ENCODE measurements at places on chromosomes 16 and 17.

GRCh38 chr16:24523569-24523968 is 15.8 kb upstream of the RBBP6 start:
- no peak for DNase-seq

DNA sequence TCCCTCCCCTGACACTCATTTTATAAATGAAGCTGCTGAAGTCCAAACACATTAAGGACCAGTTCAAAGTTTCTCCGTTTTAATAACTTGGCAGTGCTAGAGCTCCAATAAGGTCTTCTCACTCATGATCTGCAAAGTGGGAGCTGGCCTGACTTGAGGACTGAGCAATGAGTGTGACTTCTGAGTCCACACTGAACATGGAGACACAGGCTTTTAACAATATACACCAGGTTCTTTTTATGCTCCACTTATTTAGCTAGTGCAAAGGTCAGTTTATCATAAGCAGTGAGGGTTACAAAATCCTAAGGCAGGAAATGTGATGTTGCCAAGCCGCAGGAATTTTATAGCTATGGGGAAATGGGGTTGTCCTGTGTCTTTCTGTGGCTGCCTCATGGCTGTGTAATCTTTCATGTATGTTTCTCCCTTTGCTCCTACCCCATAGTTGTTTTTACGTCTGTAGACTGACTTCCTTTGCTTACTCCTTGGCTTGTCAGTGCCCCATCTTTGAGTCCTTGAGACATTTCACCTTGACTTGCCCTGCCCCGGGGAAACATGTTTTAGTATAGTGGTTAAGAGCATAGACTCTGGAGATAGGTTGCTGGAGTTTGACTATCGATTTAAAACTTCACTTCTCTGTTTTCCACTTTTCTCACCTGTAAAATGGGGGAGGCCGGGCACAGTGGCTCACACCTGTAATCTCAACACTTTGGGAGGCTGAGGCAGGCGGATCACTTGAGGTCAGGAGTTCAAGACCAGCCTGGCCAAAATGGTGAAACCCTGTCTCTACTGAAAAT is 12.2 kb upstream of the MMD start:
- peak; percentile 92 for DNase-seq

GRCh38 chr17:20010099-20010863 is 1.1 kb downstream of the SPECC1 start:
- peak; percentile 69 for DNase-seq

DNA sequence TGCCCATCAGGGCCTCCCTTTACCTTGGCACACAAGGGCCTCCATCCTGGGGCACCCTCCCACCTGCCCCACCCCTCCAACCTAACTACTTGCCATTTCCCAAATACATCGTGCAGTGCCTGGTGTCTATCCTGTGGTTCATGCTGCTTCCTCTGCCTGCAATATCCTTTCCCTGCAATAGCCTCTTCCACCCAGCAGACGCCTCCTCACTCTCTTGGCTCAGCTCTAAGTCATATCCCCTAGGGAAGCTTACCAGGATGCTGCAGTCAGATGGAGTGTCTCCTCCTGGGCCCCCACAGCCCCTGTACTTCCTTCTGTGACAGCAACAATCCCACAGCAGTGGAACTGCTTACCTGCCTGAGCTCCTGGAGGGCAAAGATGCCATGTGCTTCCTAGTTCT is 36.7 kb downstream of the CCDC182 start:
- no peak for DNase-seq

DNA sequence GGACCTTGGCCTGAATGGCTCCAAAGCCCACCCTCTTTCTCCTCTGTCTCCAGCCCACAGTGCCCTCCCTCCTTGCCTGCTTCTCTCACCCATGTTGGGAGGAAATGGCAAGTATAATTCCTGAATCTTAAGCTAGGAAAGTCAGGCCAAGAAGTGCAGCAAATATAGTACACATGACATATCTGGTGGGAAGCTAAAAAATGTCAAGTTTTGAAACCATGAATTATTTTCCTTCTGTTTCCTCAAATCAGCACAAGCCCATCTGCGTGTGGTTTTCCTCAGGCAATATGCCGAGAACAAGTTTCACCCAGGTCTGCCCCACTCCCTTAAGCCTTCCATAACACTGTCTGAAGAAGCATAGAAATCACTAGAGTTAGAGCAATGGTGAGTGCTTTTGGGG is 502.8 kb upstream of the CDH11 start:
- DNase-seq: no peak

DNA sequence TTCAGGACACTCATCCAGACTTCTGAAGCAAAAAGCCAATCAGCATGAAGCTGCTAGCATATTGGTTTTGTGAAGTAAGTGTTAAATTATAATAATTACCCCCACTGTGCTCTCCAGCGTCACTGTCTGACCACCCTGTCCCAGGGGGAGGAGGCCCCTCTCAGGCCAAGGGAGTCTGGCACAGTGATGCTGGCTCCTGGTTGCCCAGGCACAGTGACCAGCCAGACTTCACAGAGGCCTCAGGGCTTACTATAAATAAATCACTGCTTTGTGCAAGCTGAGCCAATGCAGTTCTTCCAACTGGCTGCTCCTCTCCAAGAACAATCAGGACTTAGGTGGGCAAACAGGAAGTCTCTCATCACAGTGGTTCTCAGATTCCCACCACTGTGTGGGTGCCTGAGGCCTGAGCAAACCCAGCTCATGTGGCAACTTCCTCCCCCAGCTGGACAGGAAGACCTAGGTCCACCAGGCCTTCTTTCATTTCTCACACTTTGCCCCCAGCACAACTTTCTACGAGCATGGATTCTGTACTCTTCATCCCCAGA is 1.7 kb upstream of the DBNDD1 start:
- DNase-seq: peak; percentile 28

- DNase-seq: peak; percentile 93
Observed at GRCh38 chr17:82217530-82218204, 5.0 kb upstream of the CCDC57 start.

DNA sequence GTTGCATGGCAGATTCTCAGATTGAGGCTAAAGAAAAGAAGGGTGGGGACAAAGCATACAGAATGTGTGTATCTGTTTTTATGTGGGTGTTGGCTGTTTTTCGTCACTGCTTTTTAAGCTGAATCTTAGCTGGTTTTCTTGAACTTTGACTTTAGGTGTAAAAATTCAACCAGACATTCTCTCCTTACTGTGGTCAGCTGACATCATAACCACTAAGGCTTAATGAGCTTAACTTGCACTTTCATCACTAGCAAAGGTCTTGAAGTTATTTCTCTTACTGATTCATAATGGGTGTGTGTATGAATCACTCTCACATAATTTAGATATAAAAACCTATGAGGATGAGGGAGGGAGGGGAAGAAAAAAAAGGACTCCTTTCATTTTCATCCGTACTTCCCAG is 4.0 kb upstream of the CDC6 start:
- peak; percentile 94 for DNase-seq

GRCh38 chr17:13114601-13115031 is 96.8 kb upstream of the ELAC2 start:
- peak; percentile 12 for DNase-seq

DNA sequence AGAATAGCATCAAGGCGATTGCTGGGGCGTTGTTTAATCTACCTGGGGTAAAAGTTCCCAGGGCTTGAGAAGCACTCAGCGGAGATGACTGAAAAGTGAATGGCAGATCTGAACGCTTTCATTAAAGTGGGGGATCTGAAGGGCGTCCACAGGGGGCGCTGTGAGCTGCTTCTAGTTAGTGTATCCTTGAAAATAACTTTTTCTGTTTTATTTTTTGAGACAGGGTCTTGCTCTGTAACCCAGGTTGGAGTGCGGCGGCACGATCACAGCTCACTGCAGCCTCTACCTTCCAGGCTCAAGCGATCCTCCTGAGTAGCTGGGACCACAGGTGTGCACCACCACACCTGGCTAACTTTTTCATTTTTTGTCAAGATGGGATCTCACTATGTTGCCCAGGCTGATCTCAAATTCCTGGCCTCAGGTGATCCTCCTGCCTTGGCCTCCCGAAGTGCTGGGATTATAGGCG is 360.4 kb downstream of the SEC14L1 start:
- DNase-seq: no peak

- no peak for DNase-seq
Observed at GRCh38 chr16:450385-450784, 24.9 kb downstream of the RAB11FIP3 start.

DNA sequence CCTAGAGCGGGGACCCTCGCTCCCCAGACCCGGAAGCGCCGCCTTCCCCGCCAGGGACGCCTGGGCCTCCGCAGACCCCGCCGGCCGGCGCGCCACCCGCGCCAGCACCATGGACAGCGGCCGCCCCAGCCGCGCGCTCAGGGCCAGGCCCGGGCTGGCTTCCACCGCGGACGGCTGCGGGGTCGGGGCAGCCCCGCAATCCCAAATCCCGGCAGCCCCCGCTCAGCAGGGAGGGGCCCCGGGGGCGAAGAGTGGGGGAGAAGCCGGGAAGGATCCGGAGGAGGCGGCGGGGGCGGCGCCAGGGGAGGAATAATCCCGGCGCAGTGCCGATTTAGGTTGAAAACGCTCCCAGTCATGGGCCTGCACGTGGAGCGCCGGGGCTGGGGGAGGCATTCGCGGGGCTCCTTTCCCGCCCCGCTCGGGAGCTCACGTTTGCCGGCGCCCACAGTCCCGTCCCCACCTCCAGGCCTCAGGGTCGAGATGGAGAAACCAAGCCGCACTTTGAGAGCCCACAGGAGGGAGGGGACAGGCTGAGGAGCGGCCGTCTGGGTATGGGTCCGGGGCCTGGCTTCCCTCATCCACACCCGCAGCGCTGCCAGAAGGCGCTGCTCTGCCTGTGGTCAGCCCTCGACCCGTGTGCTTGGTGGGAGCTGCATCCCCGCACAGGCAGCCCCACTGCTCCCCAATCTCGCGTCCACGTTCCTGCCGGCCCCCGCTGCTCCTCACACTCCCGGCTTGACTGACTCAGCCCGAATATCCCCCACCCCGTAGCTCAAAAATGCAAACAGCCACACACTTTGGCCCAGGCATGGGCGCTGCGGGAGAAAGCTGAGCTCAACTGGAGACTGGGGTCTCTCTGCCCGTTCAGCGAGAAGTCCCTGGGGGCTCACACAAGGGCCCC is 4.7 kb downstream of the FBXL16 start:
- no peak for DNase-seq

DNA sequence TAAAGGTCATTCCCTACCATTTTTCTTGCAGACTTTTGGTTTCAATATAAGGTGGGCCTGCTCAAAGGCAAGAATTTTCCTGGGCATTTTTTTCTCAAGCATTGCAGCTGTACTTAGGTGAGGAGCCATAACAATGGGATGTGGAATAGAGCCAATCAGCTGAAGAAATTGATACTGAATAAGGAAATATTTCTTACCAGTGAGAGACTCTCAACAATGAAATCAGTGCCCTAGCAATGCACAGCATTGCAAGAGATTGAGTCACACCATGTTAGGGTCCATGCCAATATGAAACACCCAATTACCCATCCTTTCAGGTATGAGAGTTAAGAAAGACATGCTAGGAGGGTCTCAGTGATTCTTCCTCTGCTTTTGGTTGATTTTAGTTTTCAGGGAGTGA is 237.6 kb downstream of the SOX9 start:
- DNase-seq: peak; percentile 83

GRCh38 chr16:12291989-12292759 is 315.6 kb downstream of the SNX29 start:
- DNase-seq: no peak

DNA sequence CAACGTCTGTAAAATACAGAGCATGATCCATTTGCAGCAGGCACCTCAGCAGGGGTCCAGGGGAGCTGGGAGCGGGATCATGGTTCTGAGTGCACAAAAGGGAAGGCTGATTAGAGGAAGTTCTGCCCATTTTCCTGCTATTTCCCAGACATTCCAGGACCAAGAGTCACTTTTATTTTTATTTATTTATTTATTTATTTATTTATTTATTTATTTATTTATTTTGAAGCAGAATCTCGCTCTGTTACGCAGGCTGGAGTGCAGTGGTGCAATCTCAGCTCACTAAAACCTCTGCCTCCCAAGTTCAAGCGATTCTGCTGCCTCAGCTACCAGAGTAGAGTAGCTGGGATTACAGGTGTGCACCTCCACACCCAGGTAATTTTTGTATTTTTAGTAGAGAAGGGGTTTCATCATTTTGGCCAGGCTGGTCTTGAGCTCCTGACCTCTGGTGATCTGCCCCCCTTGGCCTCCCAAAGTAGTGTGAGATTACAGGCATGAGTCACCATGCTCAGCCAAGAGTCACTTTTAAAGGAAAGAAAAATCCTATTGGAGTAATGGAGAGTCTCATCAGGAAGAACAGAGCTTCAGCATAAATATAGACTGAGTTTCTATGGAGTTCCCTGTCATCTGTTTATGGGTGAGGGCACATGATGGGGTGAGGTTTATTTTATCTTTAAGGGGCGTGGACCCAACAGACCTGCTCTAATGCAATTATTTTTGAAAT is 355.2 kb downstream of the HAPSTR1 start:
- DNase-seq: no peak

DNA sequence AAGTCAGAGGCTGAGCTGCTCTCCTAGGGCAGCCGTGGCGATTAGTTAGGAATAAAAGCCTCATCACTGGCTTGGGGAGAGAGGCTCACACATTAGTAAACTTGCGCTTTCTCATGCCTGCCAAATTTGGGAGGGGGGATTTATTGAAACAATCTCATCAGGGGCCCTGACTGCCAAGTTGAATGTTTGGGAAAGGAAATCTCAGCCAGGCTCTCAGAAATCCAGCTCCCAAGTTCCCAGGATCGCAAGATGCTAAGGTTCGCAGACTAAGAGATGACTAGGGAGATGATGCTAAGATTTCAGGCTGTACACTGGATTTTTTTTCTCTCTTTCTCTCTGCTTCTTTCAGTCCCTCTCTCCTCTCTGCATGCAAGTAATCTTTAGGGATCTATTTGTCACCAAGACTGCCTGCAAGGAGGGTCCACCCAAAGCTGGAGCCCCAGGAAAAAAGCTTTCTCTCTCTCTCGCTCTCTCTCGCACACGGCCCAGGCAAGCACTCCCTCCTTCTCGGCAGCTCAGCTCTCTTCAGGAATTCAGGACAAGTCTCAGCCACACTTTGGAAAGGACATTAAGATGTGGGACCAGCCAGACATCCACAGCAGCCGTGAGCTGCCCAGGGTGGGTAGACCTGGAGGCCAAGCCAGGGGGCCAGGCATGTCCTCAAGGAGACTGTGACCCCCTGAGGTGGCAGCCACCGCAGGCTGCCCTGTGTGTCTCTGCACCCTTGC is 1.4 kb downstream of the GPR139 start:
- no peak for DNase-seq

DNA sequence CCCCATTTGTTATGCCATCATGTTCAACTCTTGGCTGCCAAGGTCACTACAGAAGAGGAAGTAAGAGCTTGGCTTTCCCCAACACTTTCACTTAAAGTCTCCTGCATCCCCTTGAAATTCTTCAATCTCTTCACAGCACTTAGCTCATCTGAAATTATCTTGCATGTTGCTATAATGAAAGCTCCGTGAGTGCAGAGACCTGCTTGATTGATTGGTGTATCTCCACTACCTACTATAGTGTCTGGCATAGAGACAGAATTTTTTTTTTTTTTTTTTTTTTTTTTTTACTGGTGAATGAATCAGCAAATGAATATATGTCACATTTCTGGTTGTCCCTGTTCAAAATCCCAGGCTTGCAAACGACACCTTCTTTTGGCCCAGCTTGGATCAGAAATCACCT is 1.9 kb upstream of the SDR42E1 start:
- DNase-seq: no peak

GRCh38 chr16:56960681-56961281 is 969 bp upstream of the CETP start:
- peak; percentile 74 for DNase-seq
